Left ventricle myocardium inferior (tissue), 1 donor: ENCODE measurements at places on chromosomes 2 and 18. TPM values are rescaled to one million over a fixed set of nuclear protein-coding genes. Genes with fewer than 3 reads are reported as not detected.
A peak's percentile ranks its signal among the peaks of the same experiment; 100 is the strongest.

Gene SCYGR4
- total RNA-seq, result not detected

DNA sequence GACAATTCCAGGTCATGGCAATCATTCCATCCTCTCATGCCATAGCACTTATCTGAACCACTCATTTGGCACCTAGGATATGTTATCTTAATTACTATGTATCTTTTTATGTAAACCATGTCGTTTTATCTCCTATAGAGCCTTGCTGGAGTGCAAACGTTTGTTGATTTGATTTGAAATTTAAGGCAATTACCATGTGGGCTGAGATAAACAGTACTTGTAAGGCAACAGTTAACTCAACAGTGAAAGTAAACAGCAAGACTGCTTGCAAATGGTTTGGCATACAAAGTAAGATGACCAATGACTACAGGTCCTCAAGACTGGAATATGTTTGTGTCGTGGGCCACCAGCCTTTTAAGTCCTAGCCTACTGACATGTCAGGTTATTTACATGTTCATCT, 133.7 kb upstream of the ZFP36L2 start:
- DNase-seq, result no peak

DNA sequence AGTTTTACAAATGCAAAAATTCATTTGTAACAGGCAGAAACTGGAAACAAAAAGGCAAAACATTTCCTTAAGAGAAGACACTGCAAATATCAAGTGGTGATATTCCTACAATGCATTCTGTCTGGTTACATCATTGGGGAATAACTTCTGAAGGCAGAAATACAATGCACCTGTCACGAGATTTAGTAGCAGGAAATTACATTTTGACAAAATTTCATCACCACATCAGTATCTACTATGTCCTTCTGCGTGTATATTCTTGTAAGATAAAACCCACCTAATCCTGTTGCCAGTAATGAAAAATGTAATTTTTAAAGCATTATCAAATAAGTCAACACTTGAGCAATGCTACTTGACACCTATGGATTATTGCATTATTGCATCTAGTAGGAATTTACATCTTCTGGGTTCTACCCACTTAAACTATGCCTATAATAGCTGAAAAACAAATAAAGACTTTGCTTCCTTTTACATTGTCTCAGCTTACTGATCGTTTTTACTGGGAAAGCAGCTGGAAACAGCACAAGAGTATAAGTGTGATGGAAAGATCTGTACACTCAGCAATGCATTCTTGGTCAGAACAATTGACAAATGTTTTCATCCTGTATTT, 59.5 kb downstream of the IRS1 start:
- DNase-seq, result no peak

DNA sequence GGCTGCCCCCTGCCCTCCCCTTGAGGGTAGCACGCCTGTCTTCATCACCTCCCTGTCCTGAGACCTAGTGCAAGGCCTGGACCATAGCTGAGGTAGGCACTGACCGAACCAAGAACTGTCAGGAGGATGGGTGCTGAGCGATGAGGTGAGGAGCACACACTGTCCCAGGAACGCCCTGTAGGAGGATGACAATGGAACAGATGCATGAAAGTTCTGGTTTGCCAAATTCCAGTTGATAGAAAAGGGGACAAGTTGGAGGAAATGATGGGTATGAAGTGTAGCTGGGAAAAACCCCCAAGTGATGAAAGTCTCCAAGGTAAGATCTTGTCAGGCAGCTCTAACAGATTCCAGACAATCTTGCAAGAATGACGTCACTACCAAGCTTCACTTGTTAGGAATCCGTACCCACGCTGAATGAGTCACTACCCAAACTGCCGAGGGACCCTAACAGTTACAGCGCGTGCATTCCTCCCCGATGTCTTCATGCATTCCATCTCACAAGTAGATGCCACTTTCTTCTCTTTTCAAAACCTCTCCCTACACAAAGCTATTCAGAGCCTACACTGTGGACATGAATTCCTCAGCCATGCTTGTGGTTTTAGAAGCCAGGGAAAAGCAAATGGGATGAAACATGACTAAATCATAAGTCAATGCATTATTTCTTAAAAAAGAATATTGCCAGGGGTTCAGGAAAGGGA, 27.6 kb downstream of the MRPL33 start:
- peak; percentile 28 for DNase-seq

- DNase-seq, result no peak
These were observed 179.6 kb upstream of the SLC39A10 start for GRCh38 chr2:195477248-195477995.

GRCh38 chr2:23746141-23746863, 180.6 kb downstream of the ATAD2B start:
- no peak for DNase-seq

Gene HOXD11
- not detected for total RNA-seq
